ENCODE measurements at places on chromosomes 3 and 15.

DNA sequence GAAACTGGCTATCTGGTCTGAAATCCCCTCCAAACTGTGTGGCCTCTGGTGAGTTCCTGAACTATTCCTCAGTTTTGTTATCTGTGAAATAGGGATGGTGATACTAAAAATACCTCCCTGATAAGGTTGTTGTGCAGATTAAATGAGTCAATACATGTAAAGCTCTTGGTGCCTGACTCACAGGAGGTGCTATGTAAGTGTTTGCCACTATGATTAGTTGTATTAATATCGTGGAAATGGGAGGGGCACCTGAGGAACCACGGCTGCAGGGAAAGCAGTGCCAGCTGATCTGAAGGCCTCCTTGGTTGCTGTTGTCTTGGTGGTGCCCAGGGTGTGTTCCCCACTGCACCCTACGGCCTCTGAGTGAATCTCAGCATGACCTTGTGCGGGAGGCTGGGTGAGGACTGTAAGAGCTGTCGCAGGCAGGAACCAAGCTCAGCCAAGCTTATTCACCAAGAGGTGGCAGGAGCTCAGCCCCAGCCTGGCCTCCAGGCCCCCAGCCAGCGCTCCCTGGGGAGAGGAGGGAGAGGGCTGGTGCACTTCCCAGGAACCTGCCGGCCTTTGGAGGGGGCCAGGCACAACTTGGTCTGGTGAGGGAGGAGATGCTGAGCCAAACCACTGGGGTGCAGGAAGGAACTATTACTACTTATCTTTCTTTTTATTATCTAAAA lies 44.8 kb upstream of the CCDC174 start:
- DNase-seq, result no peak

GRCh38 chr3:59997583-59997982 lies 947.8 kb upstream of the CFAP20DC start:
- DNase-seq, result no peak

GRCh38 chr3:108862865-108863798 lies 40.5 kb downstream of the TRAT1 start:
- no peak for DNase-seq

- DNase-seq, result no peak
Measured at GRCh38 chr3:160055659-160056058, 67.0 kb downstream of the IL12A start.

DNA sequence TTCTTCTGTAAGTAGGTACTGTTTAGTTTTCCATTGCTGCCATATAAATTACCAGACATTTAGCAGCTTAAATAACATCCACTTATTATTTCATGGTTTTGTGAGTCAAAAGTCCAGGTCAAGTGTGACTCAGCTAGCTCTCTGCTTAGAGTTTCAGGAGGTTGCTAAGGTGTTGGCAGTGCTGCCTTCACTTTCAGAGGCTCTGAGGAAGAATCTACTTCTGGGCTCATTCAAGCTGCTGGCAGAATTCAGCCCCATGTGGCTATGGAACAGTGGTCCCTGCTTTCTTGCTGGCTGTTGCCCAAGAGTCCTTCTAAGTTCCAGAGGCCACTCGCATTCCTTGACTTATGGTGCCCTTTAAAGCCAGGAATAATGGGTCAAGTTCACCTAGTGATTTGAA lies 4.5 kb downstream of the CFAP44 start:
- DNase-seq, result no peak

- DNase-seq, result no peak
Measured at GRCh38 chr3:25182794-25183193, 245.3 kb upstream of the RARB start.

DNA sequence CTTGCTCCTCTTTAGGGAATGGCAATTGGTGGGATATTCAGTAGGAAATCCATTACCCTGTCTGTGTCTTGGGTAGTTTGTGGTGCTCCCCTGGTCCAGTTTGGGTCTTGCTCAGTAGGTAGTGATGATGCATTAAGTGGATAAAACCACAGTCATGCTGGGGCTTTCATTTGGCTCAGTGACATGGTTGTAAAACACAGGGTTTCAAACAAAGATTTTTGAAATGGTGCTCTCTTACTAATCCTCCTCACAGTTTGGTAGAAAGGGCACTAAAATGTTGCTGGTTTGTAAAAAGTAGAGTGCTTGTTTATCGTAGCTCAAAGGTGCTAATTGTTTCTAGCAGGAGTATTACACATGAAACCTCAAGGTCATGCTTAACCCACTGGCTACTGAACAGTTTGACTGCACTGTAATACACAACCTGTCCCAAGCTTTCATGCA lies 22.9 kb downstream of the BBX start:
- no peak for DNase-seq

GRCh38 chr3:53571264-53571663 lies 76.9 kb downstream of the CACNA1D start:
- DNase-seq, result no peak

- peak; percentile 72 for DNase-seq
Measured at GRCh38 chr15:99435113-99435695, 130.6 kb upstream of the MEF2A start.

- no peak for DNase-seq
Measured at GRCh38 chr3:102474207-102474606, 39.4 kb downstream of the ZPLD1 start.

GRCh38 chr3:127785711-127786265 lies 36.5 kb downstream of the MGLL start:
- no peak for DNase-seq

DNA sequence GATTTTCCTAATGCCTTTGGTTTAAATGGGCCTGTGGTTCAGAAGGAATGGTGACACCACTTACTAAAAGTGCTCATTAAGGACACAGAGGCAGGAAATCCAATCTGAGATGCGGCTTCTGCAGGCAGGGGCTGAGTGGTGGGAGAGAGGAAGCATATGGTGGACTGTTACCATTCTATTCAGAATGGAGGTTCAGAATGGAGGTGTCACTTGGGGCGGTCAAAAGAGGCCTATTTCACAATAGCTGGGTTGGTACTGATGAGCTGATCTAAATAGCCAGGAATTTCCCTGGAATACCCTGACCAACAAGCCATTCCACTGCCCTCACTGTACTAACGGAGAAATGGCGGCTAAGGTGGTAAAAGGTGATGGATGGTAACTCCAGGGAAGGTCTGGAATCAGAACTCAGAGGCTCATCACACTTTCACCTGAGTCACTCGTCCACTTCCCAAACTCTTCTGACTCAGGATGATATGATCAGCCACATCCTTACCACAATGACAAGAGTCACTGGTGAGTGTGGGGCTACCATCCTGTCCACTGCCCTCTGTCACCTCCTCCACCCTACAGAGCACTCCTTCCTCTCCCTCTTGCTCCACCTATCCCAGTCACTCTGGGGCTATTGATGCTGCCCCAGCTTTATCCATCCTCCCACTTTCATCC lies 15.7 kb downstream of the RFT1 start:
- DNase-seq, result no peak

GRCh38 chr15:98860281-98861041 lies 147.1 kb downstream of the PGPEP1L start:
- no peak for DNase-seq

DNA sequence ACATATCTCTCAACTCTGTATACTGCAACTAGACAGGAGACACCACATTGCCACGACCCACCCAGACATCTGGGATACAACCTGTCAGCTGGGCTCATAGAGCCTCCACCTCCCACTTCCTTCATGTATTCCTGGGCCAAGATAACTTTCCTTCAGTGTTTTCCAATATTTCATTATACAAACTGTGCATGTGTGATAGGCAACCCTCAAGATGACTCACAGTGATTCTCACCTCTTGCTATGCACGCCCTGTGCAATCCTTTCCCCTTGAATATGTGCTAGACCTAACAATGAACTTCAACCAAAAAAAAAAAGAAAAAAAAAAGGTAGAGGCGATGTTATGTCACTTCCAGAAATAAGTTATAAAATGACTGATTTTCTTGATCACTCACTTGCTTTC lies 138.0 kb upstream of the ALCAM start:
- no peak for DNase-seq

- DNase-seq, result no peak
Measured at GRCh38 chr3:167148136-167148535, 232.0 kb downstream of the ZBBX start.

DNA sequence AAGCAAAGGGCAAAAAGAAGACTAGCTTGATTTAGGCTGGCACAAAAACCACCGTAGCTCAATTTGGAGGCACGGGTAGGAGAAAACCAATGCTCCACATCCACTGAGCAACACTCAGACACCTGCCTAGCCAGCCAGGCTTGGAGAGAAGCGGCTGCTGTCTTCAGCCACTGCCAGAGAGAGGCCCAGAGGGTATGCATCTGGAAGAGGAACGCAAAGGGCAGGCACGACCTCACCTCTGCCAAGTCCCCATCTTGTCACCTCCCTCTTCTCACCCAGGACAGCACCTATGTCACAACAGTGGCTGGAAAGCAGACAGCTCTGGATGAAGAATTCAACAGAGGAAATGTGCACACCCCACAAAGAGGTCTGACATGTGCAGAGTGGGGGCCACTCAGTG lies 93.5 kb downstream of the ADAMTS17 start:
- no peak for DNase-seq

DNA sequence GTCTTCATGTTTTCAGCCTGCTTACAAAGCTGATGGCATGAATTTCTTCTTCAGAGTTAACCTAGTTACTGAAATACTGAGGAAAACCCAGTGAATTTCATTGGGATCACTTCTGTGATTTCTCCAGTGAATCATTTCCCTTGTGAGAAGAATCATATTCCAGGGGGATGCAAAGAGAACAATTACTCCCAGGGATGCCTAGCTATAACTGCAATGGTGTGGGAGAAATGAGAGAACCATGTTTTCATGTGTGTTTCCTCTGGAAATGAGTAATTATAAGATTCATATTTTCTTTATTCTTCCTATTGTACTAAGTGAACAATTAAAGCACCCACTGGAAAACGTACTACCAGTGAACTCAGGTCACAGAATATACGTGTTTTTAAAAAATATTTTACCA lies 485.4 kb downstream of the GRM7 start:
- DNase-seq, result no peak

GRCh38 chr3:14946739-14947099 lies 664 bp upstream of the NR2C2 start:
- no peak for DNase-seq

DNA sequence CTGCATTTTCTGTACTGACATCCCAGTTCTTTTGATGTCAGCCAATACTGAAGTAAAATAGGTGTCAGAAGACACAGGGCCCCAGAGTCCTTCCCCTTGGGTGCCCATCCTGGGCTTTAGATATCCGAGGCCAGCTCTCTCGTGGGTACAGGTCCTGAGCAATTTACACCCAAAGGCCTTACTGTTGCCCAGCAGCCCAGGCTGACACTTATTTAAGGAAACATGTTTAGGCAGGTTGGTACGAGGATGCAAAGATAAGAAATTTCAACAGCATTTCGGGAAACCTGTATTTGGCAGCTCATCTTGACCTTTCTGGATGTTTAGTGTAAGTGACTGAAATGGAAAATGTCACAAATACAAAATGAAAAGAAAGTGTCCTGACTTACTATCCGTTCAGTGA lies 130.0 kb upstream of the IL12A start:
- DNase-seq, result no peak

- DNase-seq, result no peak
Measured at GRCh38 chr3:183809270-183809669, 16.1 kb downstream of the MAP6D1 start.

DNA sequence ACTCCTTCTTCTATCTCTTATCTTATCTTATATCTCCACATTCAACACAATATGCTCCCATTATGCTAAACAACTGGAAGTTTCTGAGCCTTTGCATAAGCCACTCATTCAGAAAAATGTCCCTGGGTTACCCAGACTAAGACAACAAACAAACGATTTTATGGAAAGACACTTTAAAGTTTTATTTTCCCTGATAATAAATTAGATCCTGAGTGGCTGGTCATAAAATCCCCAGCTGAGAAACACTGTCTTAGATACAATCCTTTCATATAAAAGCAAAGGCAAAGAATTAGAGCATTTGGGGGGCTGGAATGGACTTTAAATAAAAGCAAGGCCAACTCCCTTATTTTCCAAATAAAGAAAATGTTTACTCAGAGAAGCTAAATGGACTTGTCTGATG lies 322.3 kb downstream of the GBE1 start:
- no peak for DNase-seq

GRCh38 chr15:52876991-52877663 lies 87.0 kb upstream of the ONECUT1 start:
- DNase-seq, result no peak

DNA sequence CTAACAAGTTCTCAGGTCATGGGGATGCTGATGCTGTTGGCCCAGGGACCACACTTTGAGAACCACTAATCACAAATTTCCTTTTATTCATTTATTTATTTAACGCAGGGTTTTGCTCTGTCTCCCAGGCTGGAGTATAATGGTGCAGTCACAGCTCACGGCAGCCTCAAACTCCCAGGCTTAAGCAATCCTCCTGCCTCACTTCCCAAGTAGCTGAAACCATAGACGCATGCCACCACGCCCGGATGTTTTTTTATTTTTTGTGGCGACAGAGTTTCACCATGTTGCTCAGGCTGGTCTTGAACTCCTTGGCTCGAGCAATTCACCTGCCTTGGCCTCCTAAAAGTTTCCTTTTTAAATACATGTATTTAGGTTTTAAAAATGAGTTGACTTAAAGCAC lies 20.7 kb upstream of the ISLR2 start:
- no peak for DNase-seq

DNA sequence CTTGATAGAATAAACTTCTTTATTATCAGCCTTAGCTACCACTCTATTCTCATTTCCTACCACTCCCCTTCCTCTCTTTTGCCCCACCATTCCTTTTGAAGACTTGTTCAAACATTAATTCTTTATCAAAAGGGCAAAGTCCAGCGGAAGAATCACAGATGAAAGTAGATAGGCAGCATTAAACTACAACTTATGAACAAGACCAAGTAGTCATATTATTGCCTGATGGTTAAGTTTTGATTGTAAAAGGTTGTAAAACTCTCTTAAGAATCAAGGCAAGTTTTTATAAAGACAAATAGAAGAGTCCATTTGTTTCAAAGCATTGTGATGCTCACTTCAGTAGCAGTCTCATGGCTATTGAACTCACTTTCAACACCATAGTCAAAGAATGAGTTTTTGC lies 22.4 kb upstream of the TGFBR2 start:
- DNase-seq, result no peak

DNA sequence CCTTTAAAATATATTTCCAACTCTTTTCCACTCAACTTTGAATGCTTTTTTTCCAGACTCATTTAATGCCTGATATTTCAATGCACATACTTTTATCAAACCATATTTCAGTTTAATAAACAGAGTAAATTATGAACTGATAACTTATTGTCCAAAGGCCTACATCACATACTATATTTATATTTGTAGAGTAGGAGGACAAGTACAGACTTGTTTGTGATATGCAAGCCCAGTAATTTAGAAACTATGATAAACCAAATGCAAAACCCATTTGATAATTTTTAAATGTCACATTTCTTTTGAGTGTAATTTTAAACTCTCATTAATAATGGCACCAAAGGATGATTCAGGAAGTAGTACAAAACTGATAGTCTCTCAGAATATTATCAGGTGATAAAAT lies 3.3 kb downstream of the RFX7 start:
- no peak for DNase-seq

GRCh38 chr3:113136071-113136470 lies 75.3 kb upstream of the BOC start:
- DNase-seq, result no peak

GRCh38 chr3:144585408-144585807 lies 613.8 kb downstream of the DIPK2A start:
- no peak for DNase-seq

GRCh38 chr15:38688761-38689160 lies 124.1 kb upstream of the RASGRP1 start:
- DNase-seq, result no peak

- no peak for DNase-seq
Measured at GRCh38 chr15:74869726-74870407, 3.3 kb downstream of the SCAMP2 start.

GRCh38 chr3:1183320-1184048 lies 90.7 kb downstream of the CNTN6 start:
- DNase-seq, result no peak

- no peak for DNase-seq
Measured at GRCh38 chr15:81312790-81313543, 11.0 kb downstream of the STARD5 start.

Data from pancreas (tissue), 10 donors.